ENCODE measurements at places on chromosomes 2 and 18. TPM values are rescaled to one million over a fixed set of nuclear protein-coding genes. Genes with fewer than 3 reads are reported as not detected.
A peak's percentile ranks its signal among the peaks of the same experiment; 100 is the strongest.

GRCh38 chr2:17879137-17879912, 858 bp downstream of the KCNS3 start:
- no peak for DNase-seq

GRCh38 chr2:9308186-9308955, 101.8 kb downstream of the ASAP2 start:
- no peak for DNase-seq

DNA sequence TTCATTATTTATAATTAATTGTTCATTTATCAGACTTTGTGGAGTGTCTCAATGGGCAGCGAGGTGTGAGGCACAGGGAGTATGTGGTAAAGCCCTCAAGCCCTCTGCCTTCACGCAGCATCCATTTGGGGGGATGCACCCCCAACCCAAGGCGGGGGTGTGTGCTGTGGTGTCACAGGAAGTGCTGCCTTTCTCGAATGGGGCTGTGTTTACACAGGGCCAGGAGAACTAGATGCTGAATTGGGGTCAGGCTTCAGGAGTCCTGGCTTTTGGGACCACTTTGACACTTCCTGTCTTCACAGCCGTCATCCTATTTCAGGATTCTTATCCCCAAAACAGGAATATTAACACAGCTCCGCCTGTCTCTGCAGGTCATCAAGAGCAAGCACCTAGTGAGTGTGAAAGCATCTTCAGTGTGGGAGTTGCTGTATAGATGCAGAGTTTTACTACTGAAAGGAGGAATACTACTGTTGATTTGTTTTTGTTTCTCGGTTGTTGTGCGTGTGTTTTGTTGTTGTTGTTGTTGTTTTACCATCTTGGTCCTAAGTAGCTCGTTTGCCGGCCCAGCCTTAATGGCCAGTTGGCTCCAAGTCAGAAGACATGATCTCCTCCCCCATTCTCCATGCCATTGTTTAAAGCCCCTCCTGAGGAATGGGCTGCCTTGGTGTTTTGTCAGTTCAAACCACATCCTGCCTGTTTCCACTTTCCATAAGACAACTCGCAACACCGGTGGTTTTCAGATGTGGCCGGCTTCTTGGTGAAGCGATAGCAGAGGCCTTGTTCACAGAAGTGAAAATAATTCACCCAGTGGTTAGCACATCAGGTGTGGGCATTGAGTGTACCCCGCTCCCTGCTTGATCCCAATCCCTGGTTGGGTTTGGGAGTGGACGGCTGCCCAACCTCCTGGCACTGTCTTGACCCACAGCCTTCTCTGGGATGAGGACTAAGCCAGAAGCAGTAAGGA, 221.3 kb downstream of the BCL2 start:
- no peak for DNase-seq

GRCh38 chr2:240434728-240435456, 571 bp upstream of the GPC1 start:
- DNase-seq: peak; percentile 97

GRCh38 chr2:96342085-96342484, 6.5 kb downstream of the NCAPH start:
- no peak for DNase-seq

DNA sequence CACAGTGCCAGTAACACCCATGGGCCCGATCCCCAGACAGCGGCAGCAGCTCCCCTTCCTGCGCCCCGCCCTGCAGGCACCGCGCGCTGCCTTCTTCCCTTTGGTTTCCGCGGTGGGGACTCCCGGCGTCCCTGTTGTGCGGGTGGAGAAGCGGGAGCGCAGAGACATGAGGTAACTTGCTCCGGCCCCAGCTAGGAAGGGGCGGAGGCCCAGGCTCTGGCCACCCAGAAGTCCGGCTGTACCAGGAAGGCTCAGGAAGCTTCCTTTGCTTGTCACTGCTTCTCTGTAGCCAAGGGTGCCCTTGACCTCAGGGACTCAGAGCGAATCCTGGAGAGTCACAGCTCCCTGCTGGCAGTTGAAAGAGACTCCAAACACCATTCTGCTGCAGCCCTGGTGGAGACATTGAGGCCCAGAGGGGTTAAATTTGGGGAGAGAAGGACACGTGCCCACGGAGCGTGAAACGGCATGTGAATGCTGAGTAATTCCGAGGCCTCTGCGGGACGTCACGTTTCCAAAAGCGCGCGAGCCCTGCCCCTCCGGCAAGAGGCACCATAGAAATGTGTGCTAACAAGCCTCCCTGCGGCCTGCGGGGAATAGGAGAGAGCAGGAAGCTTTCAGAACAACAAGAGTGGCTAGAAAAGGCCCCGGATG, 6.7 kb upstream of the ADCY3 start:
- DNase-seq: no peak

The AGAP1 gene
- total RNA-seq: not detected

The KRTCAP3 gene
- total RNA-seq: not detected

The LRRTM1 gene
- total RNA-seq: not detected

The MEP1B gene
- total RNA-seq: not detected

Measured in Karpas-422 (cell line).